ENCODE measurements at places on chromosomes 12 and 14.

GRCh38 chr12:109608270-109608669 lies 34.7 kb downstream of the MVK start:
- DNase-seq: no peak

GRCh38 chr12:47094804-47095203 lies 15.0 kb upstream of the AMIGO2 start:
- peak; percentile 85 for DNase-seq

DNA sequence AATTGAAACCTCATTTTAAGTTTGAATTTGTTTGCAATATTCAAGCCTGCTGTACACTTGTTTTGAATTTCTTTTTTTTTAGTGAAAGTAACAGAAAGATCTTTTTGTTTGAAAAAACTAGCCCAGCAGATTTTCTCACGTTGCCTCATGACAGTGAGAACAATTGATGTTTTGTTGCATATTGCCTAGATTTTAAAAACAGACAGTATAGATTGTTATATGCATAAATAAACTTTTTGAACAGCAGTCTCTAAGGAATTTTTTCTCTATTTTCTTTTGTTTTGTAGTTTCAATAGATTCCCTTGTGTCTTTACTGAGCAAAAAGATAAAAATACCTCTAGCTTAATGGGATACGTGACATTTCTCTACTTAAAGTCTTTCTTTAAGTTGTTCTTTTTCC lies 15.4 kb downstream of the OR6C6 start:
- no peak for DNase-seq

GRCh38 chr12:128818065-128819022 lies 5.4 kb downstream of the SLC15A4 start:
- peak; percentile 52 for DNase-seq

DNA sequence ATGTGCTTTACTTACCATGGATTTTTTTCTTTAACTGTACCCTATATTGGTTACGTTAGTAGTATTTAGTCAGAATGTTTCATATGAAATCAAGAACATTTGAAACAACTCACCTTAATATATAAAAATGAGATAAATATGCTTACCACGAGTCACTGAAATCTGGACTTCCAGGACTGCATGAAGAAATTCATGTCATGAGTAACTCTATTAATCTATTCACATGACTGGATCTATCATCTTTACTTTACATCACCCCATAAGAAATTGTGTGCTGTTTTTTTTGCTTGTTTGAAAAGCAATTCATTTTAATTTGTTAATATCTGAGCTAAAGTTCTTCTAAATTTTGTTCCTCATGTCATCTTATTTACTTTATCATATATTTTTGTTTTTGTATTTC lies 5.2 kb downstream of the EPYC start:
- DNase-seq: no peak

DNA sequence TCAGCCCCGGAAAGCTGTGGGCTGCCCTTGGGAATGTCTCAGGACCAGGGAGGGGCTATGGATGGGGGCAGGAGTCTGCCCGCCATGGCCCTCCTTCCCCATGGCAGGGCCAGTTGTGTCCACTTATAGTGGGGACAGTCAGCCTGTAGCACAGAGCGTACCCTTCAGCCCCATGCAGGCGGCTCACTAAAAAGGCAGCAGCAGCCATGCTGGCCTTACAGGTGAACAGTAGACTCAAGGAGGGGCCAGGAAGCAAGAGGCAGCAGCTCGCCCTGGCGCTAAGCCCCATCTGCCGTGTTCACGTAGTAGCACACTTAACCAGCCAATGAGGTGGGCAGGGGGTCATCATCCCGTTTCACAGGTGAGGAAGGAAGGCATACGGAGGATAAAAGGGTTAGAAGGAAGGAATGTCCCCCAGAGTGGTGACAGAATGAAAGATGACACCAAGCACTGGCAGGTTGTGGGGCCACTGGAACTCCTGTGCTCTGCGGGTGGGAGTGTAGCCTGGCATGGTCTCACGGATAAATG lies 52.7 kb downstream of the FAM222A start:
- DNase-seq: no peak

GRCh38 chr14:28344381-28344780 lies 422.2 kb upstream of the FOXG1 start:
- DNase-seq: no peak

GRCh38 chr12:97552410-97553121 lies 90.0 kb downstream of the RMST start:
- no peak for DNase-seq

GRCh38 chr12:25591144-25591543 lies 38.1 kb upstream of the LMNTD1 start:
- no peak for DNase-seq

DNA sequence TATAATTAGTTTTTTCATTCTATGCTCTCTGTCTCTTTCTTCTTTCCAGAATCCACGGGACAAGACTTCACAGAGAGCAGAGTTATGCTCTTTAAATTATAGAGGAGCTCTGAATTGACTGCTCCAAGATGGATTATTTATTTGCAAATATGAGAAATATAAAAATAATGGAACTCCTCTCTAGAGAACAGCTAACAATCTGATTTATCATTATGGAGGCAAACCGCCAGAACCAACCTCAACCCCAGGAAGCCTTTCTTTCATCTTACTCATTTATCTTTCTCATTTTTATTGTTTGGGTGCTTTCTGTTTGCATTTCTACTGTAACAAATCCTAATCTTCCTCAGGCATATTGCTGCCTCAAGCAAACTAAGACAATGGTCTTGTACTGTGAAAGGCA lies 216.5 kb downstream of the C12orf50 start:
- DNase-seq: no peak

DNA sequence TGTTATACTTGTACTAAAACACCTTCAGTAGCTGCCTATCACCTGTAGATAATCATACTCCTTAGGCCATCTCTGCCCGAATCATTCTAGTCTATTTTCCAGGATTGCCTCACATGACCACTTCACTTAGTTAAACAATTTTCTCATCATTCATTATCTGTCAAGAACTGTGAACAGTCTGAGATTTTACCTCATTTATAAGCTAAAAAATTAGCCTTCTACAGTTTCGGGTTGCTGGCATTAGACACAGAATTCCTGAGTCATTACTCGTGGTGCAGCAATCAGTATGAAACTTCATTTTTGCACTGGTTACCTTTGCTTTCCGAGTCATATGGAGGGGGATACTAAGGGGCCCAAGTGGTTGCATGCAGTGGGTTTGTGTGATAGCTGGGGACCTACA lies 57.6 kb upstream of the OTOGL start:
- DNase-seq: peak; percentile 29

DNA sequence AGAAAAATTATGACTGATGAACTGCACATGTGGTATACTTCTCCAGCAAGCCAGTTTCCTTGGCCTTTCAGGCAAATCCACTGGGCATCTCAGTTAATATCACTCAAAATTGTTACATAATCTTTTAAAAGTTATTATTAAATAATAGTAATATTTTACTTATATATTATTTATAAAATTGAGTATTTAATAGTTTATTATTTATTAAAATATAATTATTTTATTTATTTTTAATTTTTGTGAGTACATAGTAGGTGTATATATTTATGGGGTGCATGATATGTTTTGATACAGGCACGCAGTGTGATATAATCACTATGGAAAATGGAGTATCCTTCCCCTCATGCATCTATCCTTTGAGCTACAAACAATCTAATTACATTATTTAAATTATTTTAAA lies 384.1 kb upstream of the LRFN5 start:
- no peak for DNase-seq

GRCh38 chr12:113136128-113136989 lies 798 bp upstream of the RASAL1 start:
- DNase-seq: peak; percentile 17

DNA sequence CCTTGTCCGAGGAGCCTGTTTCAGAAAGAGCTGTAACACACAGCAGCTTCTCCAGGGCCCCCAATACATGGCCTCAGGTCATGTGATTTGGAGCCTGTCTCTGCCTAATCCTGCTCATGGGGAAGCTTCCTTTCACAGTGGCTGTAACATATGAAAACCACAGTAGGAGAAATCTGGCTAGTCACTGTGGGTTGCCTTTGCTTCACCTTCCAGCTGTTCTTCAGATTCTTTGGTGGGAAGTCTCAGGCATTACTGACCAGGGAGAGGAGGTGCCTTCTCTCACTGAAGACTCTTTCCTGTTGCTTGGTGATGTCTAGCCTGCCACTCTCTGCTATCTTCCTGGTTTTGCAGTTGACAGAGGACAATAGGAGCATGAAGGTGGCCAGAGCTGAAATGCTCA lies 350.6 kb downstream of the DPF3 start:
- no peak for DNase-seq

GRCh38 chr12:1744932-1745331 lies 54.1 kb downstream of the ADIPOR2 start:
- no peak for DNase-seq

DNA sequence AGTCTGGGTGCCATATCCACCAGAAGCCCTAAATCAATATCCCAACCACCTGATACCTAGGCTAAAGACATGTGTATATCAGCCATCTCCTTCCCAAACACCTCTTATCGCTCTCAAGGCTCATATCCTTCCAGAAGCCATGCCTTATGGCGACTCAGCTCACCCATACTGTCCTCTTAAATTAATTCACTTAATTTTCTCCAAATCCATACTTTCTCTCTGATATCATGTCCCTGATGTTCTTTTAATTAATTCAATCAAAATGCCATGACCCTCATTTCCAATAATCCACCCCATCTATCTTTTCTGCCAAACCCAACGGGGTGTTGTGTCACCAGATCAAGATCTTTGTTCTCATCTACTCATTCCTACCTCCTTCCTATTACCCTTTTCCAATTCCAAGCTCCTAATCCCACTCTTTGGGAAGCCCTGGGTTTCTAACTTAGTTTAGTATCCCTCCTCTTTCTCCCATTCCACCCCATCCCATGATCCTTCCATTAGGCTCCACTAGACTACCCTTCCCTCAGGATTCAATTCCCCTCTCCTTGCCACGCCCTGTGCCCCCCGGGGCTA lies 723 bp downstream of the ATF7 start:
- DNase-seq: no peak

GRCh38 chr12:40769846-40770245 lies 77.6 kb downstream of the CNTN1 start:
- DNase-seq: no peak

GRCh38 chr12:97148941-97149559 lies 242.0 kb downstream of the NEDD1 start:
- DNase-seq: peak; percentile 29

GRCh38 chr14:39500253-39500652 lies 68.0 kb upstream of the FBXO33 start:
- DNase-seq: no peak

- DNase-seq: no peak
Observed at GRCh38 chr14:58878439-58879139, 240.8 kb downstream of the DACT1 start.

- no peak for DNase-seq
Observed at GRCh38 chr14:52146504-52146903, 77.6 kb upstream of the NID2 start.

DNA sequence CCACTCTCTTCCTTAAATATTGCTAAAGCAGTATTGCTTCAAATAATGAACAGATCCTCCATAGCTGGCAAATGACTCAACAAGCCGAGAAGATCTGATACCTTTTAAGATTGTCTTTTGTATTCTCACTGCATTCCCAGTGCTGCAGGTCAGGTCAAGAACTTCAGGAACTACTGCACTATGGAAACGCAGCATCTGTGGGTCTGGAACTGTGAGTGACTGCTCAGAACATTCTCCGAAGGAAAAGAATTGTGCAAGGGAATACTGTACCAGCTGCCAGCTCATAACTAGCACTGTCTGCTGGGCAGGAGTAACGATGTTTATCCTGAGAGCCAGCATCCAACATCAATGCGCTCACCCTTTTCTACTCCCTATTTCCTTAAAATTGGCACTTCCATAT lies 348.0 kb upstream of the SOX5 start:
- no peak for DNase-seq

DNA sequence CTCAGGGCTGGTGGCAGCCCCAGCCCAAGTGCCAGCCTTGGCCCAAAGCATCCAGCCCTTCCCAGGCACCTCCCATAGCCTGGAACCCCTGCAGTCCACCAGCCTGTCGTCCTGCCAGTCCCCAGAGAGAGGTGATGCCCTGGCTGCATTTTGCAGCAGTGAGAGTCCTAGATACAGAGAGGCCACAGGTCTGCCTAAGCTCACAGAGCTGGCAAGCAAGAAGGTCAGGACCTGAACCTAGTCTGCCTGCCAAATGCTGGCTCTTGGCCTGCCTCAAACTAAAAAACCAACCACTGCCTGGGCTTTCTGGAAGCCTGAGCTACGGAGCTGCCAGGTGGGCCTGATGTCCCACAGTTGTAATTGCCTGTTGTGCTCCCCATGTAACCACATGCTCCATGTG lies 164.9 kb downstream of the PHETA1 start:
- no peak for DNase-seq

DNA sequence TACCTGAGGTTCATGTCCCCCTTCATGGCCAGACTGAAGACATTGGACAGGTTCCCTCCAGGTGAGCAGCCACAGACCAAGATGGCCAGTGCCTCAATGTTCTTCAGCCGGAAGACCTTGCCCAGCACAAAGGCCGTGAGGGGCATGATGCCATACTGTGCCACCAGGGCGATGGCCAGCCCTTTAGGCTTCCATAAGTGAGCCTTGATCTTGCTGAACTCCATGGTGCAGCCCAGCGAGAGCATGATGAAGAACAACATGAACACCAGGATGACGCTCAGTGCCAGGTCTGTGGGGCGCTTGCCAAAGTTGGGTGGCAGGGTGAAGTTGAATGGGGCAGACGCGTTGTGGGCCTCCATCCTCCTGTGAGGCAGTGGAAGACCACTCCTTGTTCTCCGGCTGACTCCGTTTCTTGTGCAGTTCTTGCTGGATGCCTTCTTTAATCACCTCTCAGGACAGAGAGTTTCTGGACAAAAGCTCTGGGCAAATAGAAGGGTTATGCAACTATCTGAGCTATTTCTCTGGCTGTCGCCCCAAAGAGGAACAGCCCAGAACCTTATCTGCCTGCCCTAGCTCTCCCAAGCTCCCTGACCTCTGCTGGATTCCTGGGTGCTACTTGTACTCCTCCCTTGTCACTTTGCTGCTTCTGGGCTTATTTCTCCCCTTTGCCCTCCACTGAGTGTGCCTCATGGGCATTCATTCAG lies at the start of gene SLC10A1:
Gene SLC10A1, minus strand, starts transcription at position 445 of the 704 bp plus-strand sequence. Its CDS starts 86 bp downstream, at position 359.
- DNase-seq: no peak

- no peak for DNase-seq
Observed at GRCh38 chr12:46509135-46509534, 136.6 kb upstream of the SLC38A2 start.

DNA sequence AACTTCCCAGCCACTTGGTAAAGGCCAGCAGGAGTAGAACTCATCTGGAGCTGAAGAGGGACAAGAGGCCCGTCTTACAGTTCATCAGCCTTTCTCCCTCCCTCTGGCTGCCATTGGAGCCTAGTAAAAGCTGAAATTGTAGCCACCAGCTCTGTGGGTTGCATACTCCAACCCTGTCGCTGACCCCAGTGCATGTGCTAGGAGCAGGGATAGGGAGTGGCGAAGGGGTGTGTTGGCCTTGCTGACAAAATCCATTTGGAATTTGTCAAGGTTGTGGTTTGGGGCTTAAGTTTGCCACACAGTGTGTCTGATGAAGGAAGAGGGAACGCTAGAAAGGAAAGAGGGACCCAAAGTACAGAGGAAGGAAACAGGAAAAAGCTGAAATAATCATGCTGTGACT lies 4.0 kb upstream of the ARF3 start:
- DNase-seq: no peak

Measured in RCC 7860 (cell line).